ENCODE measurements at places on chromosomes 11 and 22.

DNA sequence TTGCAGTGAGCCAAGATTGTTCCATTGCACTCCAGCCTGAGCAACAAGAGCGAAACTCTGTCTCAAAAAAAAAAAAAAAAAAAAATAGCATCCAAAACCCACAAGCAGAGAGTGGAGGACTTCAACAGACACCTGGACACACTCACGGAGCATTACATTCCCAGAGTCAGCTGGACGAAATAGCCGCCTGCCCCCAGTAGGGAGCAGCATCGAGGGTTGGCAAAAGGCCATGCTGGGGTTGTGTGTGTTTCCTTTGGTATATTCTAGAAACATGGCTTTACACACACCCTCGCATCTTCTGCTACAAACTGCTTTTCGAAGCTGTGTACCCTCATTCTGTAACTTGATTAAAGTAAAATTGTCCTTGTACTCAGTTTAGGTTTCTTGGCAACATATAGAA is 5.3 kb downstream of the ADA2 start:
- DNase-seq: no peak

- DNase-seq: no peak
These were observed 195.9 kb downstream of the SWAP70 start for GRCh38 chr11:9859554-9860305.

DNA sequence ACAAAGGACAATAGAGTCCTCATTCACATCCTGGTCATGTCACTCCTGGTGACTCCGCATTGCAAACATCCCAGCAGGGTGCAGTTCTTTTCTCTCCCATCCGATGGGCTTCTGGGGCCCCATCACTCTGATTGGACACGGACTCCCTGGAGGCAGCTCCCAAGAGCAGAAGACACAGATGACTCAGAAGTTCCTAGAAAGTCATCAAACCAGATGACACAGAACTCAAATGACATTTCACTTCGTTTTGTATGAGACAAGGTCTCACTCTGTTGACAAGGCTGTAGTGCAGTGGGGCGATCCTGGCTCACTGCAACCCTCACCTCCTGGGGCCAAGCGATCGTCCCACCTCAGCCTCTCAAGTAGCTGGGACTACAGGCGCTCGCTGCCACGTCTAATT is 33.2 kb downstream of the ZNF195 start:
- DNase-seq: no peak

DNA sequence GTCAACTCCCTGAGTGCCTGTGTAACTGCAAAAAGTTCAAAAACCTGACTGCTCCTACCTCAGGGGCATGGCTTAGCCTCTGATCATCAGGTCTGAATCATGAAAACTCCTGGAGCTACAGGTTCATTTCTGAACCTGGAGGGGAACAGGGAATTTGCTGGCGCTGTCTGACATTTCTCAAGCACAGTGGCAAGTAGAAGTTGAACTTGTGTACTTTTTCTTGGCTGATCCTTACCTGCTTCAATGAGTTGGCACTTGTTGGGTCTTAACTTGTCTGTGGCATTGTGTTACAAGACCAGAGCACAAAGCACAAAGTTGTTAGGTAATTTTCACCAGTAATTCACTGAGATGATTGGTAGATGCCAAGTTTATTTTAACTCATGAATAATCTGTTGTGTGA is 3.3 kb downstream of the TMEM109 start:
- no peak for DNase-seq

GRCh38 chr11:75077316-75077715 is 19.4 kb downstream of the OR2AT4 start:
- DNase-seq: no peak

DNA sequence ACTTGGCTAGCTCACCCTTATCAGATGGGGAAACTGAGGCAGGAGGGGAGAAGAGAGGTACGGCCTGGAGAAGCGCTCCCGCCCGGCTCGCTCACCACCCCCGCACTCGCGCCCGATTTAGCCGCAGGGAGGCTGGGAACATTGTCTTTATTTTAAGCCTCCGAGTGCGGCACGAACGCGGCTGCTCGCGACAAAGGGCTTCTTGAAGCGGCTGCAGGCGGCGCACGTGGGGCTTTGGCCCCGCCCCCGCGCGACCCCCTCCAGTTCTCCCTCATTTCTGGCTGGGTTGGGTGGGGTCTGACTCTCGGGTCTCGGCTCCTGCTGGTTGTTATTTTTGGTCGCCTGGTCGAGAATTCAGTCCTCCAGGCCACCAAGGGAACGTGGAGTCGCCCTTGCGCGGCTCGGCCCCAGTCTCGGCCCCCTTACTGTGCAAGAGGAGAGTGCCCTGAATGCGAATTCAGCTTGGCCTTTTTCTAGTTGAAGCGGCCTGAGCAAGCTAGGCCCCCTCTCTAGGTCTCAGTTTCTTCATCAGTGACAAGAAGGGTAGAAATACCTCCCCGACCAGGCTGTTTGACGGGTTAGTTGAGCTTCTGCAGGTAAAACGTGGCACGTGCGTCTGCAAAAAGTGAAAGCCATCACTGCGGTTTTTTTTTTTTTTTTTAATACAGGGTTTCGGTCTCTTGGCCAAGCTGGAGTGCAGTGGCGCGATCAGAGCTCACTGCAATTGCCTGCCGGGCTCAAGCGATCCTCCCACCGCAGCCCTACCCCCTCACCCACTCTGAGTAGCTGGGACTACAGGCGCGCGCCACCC is 2.6 kb upstream of the CHRM1 start:
- no peak for DNase-seq

- DNase-seq: no peak
These were observed 62.1 kb downstream of the SLC25A17 start for GRCh38 chr22:40757071-40757470.

- DNase-seq: no peak
These were observed 237.5 kb upstream of the CCDC90B start for GRCh38 chr11:83523676-83524075.

- no peak for DNase-seq
These were observed 39.7 kb upstream of the TTLL12 start for GRCh38 chr22:43226377-43227238.

DNA sequence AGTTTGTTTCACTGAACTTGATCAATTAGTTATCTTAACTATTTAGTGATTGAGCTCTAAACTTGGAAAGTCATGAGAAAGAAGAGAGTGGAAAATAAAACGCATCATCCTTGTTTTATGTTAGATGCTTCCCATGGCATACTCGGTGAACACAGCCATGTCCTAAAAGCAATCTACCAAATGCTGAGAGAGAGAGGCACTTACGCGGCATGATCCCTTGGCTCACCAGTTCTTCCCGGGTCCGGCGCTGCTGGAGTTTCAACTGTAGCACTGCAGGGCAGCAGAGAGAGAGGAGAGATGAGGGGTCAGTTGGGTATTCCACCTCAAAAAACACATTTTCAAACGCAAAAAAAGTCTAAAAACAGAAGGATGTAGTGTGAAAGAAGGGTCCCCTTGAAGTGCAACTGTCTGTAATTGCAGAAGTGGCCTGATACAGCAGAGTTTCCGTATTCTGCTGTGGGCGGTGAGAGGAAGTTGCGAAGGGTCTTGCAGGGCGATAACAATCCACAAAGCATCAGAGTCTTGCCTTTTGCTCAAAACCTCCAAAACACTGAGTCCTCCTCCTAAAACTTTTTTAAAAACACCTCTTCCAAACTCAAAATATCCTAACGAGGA is 92.7 kb downstream of the SGSM3 start:
- no peak for DNase-seq

DNA sequence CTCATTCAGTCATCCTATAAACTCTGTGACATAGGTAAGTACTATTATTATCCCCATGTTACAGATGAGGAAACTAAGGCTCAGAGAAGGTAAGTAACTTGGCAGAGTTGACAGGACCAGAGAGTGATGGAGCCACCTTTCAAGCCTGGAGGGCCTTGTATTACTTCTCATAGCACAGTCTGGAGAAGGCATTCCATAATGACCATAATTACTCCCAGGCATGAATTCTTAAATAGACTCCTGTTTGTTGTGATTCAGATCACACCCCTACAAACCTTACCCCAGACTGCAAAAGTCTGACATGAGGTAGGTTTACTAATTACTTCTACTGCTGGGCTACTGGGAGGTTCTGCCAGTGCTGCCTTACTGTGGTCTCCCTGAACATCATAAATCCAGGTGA is 77.0 kb downstream of the CD44 start:
- no peak for DNase-seq

DNA sequence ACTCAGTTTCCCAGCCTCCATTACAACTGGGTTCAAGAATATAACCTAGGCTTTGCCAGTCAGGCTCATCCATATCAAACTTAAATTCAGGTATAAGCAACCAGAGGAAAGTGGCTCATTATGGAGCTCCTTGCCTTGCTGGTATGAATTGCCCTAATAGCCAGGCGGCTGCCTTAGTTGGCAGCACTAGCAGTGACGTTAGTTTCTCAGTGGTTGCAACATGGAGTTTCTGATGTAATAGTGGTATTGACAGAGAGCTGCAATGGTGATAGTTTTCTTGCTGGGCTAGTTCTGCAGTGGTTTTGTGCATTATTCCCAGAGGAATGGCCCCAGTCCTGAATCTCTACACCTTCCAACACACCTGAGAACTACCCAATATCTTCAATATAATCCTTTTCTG is 3.8 kb upstream of the TMEM123 start:
- no peak for DNase-seq

- no peak for DNase-seq
These were observed 26.5 kb downstream of the ABTB2 start for GRCh38 chr11:34331329-34331728.

DNA sequence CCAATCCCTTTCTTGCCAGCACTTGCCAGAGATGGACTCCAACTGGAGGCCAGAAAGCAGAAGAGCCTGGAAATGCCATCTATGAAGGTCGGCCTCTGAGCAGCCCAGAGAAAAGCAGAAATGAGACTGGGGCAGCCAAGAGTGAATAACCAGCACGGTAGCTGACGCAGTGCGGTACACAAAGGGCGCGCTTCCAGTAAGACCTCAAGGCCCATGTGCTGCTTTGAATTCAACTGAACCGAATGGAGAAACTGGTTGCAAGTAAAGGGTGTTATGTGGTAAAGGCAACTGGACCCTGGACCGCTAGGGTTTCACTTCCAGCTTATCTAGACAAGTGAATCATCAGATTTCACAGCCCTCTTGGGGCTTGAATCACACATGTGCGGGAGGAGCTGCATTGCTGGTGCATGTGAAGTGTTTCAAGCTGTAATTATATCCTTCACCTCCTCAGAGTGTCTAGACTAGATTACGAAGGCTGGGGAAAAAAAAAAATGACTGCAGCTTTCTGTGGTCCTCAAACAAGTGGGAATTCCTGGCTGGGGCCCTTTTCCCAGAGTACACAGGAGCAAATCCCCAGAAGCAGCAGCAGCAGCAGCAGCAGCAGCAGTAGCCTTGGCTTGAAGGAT is 128.9 kb downstream of the CCDC34 start:
- no peak for DNase-seq

- DNase-seq: no peak
These were observed 30.2 kb upstream of the SYN3 start for GRCh38 chr22:33088418-33088817.

DNA sequence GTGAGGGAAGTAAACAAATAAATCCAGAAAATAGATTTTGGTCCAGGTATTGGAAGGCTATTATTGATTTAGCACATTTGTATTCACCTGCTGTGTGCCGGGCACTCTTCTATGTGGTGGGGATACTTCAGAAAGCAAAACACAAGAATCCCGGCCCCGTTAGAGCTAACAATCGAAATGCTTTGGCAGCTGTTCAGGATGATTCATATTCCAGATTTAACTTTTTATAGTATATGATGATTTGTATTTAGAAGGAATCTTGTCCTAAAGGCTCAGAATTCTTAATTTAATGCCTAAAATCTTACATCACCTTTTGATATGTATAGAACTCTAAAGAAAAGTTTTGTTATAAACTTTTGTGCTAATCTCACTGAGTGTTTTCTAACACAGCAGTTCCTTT is 28.0 kb downstream of the ZC3H12C start:
- no peak for DNase-seq

DNA sequence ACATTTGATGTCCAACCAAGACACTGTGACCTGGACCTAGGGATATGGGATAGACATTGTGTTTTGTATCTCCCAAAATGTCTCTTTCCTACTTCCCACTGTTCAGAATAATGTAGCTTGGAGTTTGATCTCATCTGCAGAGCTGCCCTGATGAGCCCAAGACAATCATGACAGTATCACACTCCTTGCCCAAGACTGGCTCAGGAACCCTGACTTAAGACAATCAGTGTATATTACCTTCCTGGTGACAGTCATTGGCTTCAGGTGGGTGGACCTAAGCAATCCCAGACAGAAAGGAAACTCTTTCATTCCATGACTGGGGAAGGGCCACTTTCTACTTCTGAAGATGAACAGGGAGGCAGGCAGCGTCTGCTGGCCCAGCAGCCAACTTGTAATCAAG is 14.3 kb upstream of the RTN4RL2 start:
- no peak for DNase-seq

DNA sequence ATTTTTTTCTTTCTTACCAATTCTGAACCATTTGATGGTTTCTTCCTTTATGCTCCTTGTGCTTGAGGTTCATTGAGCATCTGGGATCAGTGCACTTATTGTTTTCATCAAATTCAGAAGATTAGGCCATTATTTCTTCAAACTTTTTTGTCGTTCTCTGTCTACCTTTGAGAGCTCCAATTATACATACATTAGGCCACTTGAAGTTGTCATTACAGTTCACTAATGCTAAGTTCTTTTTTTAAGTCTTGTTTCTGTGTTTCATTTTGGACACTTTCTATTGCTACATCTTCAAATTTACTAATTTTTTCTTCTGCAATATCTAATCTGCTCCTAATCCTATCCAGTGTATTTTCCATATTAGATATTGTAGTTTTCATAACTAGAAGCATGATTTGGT is 40.8 kb downstream of the CDPF1 start:
- DNase-seq: no peak

DNA sequence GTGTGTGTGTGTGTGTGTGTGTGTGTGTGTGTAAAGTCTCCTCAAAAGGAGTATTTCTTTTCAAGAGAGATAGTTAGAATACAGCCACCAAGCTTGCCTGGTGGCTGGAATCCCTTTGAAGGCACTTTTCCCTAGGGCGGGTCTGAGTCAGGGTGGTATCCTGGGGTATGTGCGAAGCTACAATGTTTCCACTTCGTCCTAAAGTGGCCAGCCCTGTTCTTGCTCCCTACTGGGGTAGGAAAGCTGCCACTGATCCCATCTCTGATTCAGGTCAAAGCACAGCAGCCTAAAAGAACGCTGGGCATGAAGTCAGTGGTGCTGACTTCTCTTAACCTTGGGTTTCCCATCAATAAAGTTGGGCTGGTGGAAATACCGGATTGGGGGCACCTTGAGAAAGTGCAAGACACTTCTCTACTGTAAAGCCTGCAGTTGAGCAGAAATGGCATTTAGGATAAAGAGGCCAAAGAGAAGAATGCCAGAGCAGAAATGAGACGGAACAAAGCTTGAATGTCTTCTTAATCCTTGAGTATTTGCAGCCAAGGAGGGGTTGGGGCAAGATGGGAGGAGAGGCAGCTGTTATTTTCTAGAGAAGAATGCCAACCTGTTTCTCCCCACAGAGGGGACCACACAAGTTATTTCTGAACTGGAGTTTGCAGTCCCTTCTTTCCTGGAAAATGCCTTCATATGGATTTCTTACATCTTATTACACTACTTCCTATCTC is 35.3 kb downstream of the ZNRF3 start:
- no peak for DNase-seq

- DNase-seq: no peak
These were observed 554.2 kb downstream of the NTM start for GRCh38 chr11:131924457-131925201.

GRCh38 chr11:70713988-70714665 is 315.8 kb downstream of the CTTN start:
- no peak for DNase-seq
